ENCODE measurements at places on chromosomes 4 and X.

DNA sequence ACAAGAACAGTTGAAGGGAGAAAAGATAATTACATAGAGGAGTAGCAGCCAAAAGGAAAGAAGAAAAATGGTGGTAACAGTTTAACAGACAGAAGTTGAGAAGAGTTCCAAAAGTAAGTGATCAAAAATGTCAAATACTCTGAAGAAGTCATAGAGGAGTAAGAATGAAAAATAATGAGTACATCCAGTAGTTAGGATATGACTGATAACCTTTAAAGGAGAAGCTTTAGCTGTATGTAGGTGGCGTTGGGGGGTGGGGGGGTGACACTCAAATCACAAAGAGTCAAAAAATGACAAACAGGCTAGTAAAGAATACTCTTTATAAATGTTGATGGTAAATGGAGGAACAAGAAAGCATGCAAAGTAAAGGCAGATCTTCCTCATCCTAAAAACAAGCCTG, 40.6 kb downstream of the RAB33A start:
- DNase-seq: no peak

DNA sequence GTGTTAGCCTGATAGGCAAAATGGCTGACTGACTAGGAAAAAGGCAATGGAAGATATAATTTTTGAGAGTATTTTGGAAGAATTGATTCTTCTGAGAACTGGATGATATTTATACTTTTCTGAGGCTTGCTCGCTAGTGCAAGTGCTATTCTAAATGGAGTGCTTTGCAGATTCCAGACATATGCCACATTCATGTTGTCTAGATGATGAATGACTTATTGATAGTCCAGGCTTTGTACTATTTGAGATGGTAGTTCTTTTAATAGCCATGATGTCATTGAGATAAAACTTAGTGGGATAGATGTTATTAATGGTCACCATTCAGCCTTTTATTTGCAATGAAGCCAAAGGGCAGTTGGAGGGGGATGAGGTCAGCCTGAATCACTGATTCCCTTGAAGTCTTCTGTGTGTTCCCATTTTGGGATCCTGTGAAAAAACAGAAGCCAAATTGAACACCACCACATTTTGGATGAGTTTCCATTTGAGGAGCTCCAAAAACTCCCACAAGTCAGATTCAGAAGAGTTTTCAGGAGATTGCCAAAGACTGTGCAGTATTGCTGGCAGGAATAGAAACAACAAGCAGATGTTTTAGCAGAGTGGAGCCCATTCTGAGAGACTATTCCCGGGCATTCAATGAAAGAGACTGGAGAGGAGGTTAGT, 184.1 kb downstream of the IL1RAPL2 start:
- no peak for DNase-seq

- DNase-seq: no peak
Measured at GRCh38 chr4:1718095-1718850, 2.9 kb downstream of the TMEM129 start.

DNA sequence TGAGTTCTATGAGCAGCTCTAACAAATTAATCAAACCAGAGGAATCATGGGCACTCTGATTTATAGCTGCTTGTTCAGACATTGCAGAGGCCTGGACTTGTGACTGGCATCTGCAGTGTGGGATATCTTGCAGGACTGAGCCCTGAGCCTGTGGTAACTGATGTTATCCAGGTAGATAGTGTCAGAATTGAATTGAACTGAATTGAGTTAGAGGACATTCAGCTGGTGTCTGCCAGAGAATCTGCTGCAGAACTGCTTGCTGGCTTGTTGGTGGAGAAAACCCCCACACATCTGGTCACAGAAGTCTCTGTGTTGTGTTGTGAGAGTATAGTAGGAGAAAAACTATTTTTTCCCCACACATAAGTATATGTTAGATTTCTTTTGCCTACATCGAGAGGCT, 42.2 kb downstream of the SMIM20 start:
- no peak for DNase-seq

DNA sequence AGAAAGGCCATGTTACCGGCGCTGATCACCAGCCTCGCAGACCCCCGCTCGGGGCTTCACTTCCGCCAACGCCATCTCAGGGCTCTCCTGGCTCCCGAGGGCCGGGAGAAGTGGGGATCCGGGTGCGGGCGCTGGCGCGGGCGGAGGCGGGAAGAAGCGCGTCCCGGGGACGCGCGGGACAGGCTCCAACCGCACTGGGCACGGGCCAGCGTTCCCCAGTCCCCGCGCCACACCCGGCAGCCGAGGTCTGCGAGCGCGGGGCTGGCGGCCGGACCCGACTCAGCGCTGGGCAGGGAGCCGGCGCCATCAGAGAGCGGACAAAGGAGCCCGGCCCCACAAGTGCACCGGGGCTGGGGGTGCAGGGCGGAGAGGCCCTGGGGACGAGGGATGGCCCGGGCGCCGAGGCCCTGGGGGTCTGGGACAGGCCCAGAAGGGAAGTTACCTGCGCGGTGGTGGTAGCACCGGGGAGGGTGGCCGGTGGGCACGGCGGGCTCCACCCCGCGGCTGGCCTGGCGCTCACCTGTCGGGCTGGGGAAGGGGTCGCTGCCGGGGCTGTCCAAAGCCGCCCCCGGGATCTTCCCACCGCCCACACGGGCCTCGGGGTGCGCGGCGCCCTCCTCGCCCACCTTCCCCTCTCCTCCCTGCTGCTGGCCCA, 449 bp downstream of the CTPS2 start:
- no peak for DNase-seq

DNA sequence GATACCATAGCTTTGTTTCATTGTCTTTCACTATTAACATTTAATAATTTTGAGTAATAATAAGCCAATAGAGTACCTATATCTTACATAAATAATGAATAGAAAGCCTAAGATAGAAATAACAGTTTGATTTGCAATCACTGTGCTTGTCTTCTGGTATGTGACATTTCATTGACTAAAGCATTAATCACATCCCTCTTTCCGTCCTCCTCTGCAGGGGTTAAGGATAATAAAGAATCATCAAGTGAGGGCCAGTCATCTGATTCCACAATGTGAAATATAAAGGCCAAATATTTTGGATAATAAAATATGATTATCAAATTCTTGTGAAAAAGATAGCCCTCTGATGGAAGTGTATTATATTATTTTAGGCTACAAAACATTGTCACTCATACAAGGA, 2073.4 kb downstream of the ARAP2 start:
- no peak for DNase-seq

GRCh38 chr4:26751004-26751403, 109.6 kb upstream of the STIM2 start:
- DNase-seq: no peak

DNA sequence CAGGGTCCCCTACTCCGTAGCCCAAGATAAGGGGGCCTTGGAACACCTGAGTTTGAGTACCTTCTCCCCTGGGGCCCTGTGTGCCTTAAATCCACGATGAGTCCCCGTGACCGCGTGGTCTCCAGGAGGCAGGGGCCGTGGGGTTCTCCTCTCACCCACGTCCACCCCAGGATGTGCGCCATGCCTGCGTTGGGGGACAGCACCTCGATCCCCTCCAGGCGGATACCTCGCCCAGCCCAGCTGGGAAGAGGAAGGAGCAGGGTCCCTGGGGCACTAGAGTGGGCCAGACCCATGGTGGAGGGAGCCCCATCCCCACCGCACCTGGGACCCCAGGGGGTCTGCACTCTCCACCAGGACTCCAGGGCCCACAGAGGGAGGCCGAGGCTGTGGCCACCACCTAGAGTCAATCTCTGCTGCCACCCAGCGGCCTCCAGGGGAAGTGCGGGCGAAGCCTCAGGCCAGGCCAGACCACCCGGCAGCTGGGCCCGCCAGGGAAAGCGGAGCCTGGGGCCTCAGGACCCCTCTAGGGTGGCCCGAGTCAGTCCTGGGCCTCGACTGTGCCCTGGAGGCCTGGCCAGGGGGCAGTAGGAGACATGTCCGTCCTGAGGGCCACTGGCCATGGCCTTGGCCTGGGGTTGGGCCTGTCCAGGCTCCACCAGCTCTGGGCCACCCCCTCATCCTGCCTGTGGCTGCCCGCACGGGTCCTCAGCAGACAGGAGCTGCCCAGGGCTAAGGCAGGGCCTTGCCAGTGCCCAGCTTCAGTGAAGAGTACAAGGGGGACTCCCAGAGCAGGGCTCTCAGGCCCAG, 55.0 kb downstream of the FAM53A start:
- DNase-seq: peak; percentile 61

DNA sequence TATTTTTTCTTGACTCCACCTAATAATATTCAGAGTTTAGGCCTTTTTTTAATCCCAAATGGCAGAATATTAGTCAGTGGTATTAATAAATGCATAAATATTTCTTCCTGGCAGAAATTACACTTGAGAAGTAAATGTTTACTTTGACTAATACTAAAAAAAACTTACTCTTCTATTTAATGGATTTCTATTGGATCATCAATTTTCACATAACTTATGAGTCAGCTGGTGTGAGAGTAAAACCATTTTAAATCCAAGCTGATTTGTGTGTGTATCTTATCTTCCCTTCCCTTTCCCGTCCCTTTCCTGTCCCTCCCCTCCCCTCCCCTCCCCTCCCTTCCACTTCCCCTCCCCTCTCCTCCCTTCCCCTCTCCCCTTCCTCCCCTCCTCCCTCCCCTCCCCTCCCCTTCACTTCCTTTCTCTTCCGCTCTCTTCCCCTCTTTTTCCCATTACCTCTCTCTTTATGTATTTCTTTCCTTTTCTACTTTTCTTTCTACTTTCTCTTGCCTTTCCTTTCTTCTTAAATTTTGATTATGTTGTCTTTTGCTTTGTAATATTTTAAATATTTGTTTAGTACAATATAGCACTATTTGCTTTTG, 630.1 kb upstream of the EPHA5 start:
- no peak for DNase-seq

DNA sequence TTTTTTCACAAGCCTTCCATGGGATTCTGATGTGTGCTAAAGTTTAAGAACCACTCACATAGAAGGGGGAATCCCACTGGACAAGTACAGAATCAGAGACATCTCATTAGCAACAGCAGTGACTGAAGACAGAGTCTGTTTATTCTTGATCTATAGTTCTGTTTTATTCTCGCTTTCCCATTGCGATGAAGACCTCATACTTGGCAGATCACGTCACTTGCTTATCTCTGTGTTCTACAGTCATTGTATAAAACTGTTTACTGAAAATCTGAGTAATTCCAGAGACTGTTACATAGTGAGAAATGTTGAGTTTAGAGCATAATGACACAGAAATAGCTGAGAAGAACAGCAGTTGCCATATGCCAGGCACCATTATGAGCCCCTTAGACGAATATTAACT, 185.5 kb downstream of the PTTG2 start:
- no peak for DNase-seq

GRCh38 chr4:14269824-14270223, 642.3 kb upstream of the BOD1L1 start:
- DNase-seq: no peak

DNA sequence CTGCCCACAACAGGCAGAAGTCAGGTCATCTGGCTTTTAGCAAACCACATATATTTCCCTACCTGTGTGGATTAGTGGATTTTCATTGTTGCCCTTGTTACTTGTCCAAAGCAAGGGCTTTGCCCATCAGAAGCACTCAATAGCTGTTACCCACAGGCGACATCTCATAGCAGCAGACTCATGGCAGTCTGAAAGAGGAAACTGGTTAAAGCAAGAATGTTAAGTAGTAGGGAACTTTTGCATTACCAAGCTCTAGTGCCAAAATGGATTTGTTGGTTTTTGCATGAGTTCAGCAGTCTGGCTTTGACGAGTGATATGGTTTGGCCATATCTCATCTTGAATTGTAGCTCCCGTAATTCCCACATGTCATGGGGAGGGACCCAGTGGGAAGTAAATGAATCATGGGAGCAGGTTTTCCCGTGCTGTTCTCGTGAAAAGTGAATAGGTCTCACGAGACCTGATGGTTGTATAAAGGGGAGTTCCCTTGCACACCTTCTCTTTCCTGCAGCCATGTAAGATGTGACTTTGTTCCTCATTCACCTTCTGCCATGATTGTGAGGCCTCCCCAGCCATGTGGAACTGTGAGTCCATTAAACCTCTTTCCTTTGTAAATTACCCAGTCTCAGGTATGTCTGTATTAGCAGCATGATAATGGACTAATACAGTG, 107.9 kb downstream of the GPR143 start:
- DNase-seq: no peak

- DNase-seq: no peak
Measured at GRCh38 chr4:138199568-138200235, 42.4 kb downstream of the SLC7A11 start.

DNA sequence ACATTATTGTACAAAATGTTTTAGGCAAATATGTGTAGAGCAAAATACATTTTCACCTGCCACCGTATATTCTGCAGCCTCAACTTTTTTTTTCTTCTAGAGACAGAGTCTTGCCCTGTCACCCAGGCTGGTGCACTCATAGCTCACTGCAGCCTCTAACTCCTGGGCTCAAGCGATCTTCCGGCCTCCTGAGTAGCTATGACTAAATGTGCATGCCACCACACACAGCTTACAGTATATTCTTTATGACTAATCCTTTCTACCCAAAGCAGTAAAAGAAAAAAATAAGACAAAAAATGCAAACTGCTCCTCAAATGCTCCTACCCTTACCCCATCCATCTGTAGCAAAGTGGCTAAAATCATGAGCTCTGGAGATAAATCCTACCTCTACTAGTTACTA, 426.3 kb downstream of the KCNIP4 start:
- no peak for DNase-seq

GRCh38 chrX:33909836-33910235, 222.3 kb downstream of the FAM47A start:
- DNase-seq: no peak

Data from stimulated activated CD4-positive, alpha-beta T cell treated with anti-CD3 and anti-CD28 coated beads, Interleukin-1b, Interleukin-23, amount 100 ng/mL, for 1 hour (primary cell).